H1 (cell line): ENCODE measurements at places on chromosomes 2 and 18. TPM values are rescaled to one million over a fixed set of nuclear protein-coding genes. Genes with fewer than 3 reads are reported as not detected.

DNA sequence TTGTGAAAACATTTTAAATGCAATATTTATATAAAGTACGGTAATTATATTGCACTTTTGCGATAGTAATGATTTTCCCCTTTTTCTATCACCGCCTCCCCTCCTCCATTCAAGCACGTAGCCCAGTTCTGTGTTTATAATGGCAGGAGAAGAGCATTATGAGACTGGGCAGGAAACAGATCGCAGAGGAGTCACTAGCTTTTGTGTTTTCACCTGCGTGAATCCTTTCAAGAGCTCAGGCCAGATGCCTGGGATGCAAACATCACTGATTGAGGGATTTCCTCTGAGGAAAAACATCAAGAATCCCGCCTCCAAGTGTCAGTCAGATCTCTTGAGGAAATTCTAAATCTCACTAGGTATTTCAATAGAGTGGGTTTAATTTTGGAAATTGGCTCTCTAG lies 178.4 kb upstream of the FN1 start:
- no peak for DNase-seq

Gene B3GNT7
- total RNA-seq = 72.5 and 73.1 TPM in 2 replicates

- DNase-seq = no peak
Observed at GRCh38 chr2:7502336-7502735, 585.1 kb downstream of the RNF144A start.

- DNase-seq = no peak
Observed at GRCh38 chr2:167181688-167182087, 293.4 kb downstream of the XIRP2 start.

Gene KIF5C
- total RNA-seq = 58.1 and 66.4 TPM in 2 replicates

- DNase-seq = no peak
Observed at GRCh38 chr18:3910512-3910911, 460.5 kb downstream of the TGIF1 start.

Gene MEP1B
- total RNA-seq = not detected in 2 replicates

DNA sequence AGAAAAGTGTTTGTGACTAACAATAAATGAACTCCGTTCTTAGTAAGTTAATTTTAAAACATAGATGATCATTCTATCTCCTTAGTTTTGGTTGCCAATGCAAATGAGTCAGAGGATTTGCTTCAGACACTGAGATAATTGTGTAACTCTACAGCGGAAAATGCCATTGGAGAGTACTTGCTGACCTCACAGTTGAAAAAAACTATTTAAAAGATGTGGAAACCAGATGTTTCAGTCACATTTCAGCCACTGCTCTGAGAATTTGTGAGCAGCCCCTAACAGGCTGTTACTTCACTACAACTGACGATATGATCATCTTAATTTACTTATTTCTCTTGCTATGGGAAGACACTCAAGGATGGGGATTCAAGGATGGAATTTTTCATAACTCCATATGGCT lies at the start of gene TNFAIP6:
TSS of gene TNFAIP6 (plus strand) at position 234 of the 400 bp plus-strand sequence. CDS start at position 309, 75 bp downstream.
- DNase-seq = no peak

Gene AOX1
- 4.9 and 5.6 TPM in 2 replicates for total RNA-seq

DNA sequence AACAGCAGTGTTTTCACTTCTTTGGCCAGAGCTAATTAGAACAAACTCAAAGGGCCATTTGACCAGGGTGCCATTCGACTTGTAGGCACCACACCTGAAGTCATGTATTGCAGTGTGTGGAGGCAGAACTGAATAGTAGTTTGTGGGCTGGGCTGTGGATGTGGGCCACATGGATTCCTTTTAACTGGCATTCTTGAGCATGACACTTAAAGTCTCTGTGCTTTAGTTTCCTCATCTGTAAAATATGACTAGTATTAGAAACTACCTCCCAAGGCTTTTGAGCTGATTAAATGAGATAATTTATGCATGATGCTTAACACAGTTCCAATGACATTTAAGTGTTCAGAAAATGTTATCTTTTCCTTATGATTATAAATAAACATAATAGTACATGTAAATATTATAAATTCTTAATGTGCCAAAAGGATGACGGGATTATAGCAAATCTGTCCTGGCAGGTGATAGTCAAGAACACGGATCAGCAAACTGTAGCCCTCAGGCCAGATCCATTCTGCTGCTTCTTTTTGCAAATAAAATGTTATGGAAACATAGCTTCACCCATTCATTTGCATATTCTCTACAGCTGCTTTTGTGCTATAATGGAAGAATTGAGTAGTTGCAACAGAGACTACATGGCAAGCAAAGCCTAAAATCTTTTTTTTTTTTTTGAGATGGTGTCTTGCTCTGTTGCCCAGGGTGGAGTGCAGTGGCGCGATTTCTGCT lies 36.3 kb upstream of the CCDC68 start:
- no peak for DNase-seq

DNA sequence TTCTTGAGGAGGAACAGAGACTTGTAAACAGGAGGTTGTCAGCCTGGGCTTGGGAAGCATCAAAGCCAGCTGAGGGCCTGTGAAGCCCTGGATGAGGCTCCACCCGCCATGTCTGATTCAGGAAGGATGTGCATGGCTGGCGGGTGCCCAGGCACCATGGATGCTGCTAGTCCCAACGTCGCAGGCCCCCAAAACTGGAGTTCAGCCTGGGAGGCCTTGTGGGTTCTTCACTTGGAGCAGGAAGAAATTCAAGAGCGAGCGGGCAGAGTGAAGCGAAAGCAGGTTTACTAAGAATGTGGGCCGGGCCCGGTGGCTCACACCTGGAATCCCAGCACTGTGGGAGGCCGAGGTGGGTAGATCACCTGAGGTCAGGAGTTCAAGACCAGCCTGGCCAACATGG lies 12.1 kb upstream of the PXDN start:
- DNase-seq = no peak

GRCh38 chr2:42194428-42194827 lies 25.3 kb downstream of the EML4 start:
- DNase-seq = no peak

GRCh38 chr2:111523009-111523408 lies 361.0 kb downstream of the ANAPC1 start:
- no peak for DNase-seq

Gene LRRTM4
- total RNA-seq = 8.1 and 9.5 TPM in 2 replicates

Gene ELOA2
- not detected in 2 replicates for total RNA-seq

DNA sequence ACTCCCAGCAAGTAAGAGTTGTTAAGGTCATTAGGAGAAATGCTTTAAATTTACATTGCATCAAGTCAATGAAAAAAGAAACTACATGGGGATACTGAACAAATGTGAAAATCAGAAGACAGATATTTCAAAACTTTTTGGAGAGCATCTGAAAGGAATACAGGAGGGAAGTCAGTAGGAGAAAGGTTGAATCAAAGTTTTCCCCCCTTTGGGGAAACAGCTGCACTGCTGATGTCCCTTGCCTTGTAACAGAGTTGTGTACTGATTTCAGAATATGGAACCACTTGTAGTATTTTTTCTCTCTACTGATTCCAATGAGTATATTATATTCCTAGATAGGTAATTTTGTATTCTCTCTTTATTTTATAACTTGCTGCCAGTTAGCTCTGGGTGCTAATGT lies 592.5 kb upstream of the ZEB2 start:
- no peak for DNase-seq

- peak; percentile 35 for DNase-seq
Observed at GRCh38 chr2:60354713-60355112, 198.7 kb downstream of the BCL11A start.

GRCh38 chr2:111702119-111702803 lies 181.7 kb downstream of the ANAPC1 start:
- DNase-seq = no peak

Gene UGT1A5
- not detected in 2 replicates for total RNA-seq

Gene RGPD8
- total RNA-seq = 8.2 and 9.3 TPM in 2 replicates

Gene REG1B
- not detected in 2 replicates for total RNA-seq
